ENCODE measurements at places on chromosomes 11 and 22.
A peak's percentile ranks its signal among the peaks of the same experiment; 100 is the strongest.

- DNase-seq: no peak
Observed at GRCh38 chr11:131773626-131774025, 403.2 kb downstream of the NTM start.

DNA sequence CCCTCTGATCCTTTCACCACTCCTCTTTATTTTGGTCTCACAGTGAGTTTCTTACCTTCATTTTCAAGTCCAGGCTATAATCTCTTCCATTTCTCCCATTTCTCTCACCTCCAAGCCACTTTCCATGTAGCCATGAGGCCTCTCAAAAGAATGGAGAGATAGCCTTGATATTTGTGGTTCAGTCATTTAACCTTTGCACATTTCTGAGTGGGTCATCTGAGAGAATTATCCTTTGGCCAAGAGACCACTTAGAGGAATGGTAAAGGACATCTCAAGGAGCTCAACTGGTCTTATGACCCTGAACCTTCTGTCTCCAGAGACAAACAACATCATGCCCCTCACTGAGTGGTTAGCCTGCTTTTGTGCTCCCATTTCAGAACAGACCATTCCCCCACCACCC, 121.1 kb downstream of the KIRREL3 start:
- no peak for DNase-seq

DNA sequence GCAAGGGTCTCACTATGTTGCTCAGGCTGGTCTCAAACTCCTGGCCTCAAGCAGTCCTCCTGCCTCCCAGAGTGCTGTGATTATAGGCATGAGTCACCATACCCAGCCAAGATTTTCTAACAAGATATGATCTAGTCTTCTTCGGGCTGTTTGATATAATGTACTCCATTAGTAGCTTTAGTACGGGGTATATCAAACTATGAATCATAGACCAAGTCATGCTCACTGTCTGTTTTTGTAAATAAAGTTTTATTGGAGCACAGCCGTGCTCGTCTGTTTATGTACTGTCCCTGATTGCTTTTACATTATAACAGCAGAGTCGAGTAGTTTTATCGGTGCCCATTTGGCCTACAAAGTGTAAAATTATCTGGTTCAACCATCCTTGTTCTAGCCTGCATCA, 43.9 kb upstream of the GRIK4 start:
- no peak for DNase-seq

DNA sequence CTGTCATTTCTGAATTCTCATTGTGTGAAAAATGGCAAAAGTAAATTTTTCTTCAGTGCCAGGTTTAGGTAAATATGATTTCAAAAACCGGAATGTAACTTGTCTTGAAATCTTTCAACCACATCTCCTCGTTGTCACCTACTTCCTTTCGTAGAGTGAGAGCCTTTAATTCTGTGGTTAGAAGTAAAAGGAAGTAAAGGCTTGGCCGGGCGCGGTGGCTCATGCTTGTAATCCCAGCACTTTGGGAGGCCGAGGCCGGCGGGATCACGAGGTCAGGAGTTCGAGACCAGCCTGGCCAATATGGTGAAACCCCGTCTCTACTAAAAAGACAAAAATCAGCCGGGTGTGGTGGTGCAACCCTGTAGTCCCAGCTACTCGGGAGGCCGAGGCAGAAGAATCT, 29.8 kb downstream of the SGSM3 start:
- DNase-seq: no peak

DNA sequence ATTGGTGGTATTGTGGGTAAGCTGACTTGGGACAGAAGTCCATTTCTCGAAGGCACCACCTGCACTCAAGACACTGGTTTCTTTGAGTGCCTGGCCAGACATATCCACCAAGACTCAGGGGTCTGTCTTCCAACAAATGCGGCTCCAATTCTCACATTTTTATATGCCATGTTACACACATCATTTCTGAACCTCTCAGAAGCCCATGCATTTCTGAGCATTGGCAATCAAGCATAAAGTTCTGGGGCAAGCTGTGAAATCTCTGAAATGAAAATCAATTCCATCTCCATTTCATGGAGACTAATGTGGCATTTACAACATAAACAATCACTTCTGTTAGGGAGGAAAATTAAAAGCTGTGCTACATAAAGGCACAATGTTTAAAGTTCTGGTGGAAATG, 243.7 kb downstream of the KIRREL3 start:
- DNase-seq: no peak

DNA sequence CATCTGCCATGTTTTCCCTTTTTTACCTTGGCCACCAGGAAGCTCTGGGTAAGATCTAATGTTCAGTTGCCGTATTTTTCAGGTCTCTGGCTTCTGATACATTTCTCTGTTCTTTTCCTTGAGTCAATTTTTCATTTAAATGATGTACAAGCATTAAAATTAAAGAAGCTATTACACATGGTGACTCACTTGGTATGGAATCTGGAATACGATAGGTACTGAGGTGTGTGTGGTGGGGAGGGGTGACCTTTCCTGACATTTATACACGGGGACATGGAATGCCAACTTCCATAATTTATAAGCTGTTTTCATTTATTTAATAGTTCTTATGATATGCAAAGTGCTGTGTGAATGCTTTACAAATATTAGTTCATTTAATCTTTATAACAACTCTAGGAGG, 47.8 kb upstream of the ALX4 start:
- no peak for DNase-seq

DNA sequence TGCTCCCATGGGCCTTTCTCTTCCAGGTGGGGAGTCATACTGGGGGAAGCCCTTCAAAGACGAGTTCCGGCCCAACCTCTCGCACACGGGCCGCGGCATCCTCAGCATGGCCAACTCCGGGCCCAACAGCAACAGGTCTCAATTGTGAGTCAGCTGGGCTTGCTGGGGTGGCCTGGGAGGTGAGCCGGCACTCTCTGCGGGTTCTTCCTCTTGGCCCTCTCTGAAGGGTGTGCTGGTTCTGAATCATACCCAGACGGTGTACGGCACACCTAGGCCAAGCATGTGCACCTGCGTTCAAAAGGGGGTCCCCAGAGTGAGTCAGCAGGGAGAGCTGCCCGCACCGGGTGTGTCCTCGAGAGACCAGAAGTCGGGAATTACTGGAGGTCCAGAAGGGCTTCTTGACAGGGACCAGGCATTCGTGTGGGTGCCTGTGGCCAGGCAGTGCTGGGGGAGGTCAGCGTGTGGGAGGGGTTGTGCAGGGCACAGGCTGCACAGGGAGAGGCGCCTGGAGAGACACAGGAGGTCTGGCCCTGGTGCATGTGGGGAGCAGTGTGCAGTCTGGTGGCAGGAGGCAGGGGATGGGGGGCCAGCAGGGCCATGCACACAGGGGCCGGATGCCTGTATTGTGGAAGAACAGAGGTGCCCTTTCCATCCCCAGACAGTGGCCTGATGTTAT, 23.0 kb downstream of the PPIL2 start:
- no peak for DNase-seq

DNA sequence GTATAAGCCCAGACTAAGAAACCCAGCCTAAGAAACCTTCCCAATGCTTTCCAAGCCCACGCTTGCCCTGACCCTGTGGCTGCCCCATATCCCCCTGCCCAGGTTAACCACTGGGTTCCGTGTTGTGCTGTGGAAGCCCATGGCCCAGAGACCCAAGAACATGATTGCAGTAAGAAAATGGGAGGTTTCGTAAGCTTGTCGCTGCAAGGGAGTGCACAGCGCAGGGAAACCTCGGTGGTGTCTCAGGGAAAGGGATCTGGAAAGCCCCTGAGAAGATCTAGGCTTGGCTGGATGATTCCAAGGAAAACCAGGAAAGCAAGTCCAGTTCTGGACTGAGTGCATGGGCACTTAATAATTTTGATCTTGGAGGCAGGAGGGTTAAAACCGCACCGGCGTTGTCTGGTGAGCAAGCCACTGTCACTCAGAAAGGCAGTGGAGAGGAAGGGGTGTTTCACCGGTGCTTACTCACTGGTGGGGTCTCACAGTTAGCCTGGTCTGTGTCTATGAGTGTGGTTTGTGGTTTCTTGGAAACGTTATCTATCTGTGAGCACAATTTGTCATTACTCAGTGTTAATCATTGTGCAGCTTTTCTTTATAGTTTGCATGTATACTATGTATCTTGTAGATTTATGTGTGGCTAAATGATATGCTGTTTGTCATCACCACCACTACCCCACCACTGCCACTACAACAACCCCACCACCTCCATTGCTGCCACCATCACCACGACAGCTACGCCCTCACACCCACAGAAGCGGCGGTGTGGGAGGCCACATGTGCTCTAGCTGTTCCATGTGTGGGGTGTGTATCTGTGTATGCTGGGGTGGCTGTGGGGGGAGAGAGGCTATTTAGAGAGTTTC, 53.3 kb upstream of the PRDM11 start:
- no peak for DNase-seq

GRCh38 chr11:111308140-111308539, 9.8 kb downstream of the POU2AF3 start:
- DNase-seq: no peak

GRCh38 chr22:44406341-44407170, 91.5 kb downstream of the RTL6 start:
- no peak for DNase-seq

DNA sequence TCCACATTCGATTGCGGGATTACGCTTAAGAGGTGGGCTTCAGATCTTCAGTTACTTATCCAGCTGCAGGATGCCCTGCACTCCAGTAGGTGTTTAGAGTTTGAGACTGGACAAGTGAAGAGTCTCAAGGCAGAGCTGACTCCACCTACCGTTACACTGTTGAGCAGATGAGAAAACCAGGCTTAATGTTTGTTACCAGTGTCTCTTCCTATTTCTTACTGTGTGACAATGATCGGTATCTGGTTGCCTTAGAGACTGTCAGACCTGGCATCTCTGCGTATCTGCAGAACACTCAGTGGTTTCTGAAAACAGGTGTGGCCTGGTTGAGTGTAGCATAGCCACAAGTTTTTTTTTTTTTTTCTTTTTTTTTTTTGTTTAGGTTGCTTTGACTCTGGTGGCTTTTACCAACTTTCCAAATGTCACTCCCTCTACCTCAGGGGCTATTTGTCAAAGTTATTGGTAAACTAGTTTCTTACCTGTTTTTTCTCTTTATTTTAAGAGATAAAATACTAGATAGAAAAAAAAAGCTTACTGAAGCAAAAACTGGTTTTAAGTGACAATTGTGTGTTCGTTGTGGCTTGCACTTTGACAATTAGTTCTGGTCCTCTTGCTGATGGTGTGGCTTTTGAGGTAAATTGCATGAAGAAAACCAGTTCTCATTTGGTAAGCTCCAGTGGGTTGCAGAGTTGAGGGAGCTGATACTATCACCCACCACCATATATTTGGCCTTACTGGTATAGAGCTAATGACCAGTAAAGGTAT, 284.8 kb downstream of the ETS1 start:
- DNase-seq: no peak

DNA sequence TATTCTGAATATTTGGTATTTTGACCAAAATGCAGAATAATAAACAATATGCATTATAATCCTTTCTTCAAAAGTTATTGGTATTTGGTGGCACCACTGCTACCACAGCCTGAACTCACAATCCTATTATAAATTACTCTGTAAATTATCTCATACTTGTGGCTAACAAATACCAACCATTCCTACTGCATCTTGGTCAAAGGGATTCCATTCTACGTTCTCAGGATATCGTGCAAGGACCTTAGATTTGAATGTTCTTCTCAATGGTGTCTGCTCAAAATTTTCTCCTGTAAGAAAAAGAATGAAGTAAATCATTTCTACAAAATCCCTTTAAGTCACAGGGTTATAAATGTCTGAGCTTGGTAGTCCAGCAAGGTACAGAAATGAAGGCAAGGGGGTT, 58.7 kb downstream of the DENND5A start:
- peak; percentile 45 for DNase-seq

DNA sequence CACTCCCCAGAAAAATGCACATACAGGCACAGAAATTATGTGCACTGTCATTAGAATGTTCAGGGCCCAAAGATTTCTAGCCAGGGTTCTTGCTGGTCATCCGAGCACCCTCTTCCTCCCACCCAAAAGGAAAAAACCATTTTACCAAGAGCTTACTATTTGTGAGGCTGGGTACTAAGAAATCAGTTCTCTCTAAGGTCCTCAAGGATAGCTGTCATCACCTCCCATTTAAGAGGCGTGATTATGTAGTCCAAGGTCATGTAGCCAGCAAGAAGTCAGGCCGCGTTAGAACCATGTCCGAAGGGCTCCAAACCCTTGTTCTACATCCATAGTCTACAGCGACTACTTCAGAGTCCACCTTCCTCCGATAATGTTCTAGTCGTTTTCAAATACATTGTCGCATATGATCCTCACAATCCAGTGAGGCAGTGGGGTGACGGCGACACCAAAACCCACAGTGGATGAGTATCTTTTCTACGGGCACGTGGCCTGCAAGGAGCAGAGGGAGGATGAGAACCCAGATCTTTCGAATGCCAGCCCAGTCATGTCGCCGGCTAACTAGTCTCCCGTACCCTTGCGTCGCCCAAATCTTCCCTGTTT, 634 bp downstream of the TIMM8B start:
- peak; percentile 16 for DNase-seq

DNA sequence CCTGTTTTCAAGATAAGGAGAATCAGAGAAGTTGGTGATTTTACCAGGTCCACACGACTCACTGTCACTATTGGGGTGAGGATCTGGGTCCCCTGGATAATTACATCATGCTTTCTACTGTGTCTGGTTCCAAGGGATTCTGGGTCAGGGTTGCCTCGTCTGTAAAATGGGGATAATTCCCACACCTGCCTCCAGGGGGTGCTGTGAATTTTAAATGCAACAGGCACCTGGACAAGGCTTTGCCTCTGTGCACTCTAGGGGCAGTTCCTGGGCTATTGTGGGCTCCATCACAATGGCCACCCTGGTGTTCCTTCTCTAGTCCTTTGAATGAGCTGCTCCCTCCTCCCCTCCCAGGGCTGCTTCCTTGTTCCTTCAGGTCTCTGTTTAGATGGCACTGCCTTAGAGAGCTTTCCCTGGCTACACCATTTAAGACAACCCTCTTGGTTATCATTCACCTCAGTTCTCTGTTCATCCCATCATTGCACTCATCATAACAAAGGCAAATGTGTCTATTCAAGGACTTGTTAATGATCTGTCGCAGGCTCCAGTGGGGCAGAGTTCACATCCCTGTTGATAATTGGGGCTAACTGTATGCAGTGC, 178.6 kb downstream of the MIAT start:
- peak; percentile 14 for DNase-seq
